ENCODE measurements at places on chromosomes 12 and 14.
A peak's percentile ranks its signal among the peaks of the same experiment; 100 is the strongest.

DNA sequence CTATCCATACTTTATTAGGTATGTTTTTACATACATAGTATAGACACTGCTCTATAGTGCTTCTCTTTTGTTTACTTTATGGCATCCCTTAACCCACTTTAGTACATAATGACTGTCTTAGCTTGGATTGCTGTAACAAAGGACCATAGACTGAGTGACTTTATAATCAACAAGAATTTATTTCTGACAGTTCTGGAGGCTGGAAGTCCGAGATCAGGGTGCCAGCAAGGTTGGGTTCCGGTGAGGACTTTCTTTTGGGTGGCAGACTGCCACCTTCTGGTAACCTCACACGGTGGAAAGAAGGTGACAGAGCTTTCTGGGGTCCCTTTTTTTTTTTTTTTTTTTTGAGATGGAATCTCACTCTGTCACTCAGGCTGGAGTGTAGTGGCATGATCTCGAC lies 48.6 kb upstream of the PPM1H start:
- no peak for DNase-seq

GRCh38 chr14:61122862-61123261 lies 141.8 kb downstream of the SLC38A6 start:
- no peak for DNase-seq

GRCh38 chr12:80293347-80293746 lies 150.7 kb upstream of the PTPRQ start:
- no peak for DNase-seq

DNA sequence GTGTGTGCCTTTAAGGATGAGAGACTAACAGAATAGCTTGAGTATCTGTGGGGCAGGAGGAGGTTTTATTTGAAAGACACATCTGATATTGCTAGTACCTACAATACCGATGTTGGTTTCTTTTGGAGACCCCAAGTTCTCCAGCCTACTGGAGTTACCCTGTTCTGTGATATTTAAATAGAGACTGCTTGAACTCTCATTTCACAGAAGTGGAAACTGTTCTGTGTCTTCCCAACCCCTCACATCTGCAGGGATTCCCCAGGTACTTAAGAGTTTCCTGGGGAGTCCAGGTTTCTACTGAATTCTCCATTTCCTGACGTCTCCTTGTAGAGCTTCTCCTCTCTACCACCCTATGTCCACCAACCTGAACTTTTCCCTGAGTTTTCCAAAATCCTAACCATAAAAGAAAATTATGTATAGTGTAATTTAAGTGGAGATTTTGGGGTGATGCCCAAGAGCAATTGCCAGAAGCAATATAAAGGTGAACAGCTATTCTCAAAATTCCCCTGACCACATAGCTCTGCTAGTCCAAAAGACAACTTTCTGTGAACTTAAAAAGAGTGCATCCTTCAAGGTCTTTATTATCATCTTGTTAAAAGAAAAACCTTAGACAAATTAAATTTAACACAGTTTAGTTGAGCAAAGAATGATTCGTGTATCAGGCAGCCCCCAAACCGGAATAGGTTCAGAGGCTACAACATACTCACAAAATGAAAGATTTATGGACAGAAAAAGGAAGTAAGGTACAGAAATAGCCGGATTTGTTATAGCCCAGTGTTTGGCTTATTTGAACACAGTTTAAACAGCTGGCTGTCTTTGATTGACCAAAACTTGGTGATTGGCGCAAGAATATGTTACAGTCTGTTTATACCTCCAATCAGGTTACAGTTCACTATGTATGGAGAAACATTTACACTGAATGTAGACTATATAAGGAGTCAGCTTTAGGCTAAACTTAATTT lies 373.4 kb downstream of the NUAK1 start:
- DNase-seq, result no peak

DNA sequence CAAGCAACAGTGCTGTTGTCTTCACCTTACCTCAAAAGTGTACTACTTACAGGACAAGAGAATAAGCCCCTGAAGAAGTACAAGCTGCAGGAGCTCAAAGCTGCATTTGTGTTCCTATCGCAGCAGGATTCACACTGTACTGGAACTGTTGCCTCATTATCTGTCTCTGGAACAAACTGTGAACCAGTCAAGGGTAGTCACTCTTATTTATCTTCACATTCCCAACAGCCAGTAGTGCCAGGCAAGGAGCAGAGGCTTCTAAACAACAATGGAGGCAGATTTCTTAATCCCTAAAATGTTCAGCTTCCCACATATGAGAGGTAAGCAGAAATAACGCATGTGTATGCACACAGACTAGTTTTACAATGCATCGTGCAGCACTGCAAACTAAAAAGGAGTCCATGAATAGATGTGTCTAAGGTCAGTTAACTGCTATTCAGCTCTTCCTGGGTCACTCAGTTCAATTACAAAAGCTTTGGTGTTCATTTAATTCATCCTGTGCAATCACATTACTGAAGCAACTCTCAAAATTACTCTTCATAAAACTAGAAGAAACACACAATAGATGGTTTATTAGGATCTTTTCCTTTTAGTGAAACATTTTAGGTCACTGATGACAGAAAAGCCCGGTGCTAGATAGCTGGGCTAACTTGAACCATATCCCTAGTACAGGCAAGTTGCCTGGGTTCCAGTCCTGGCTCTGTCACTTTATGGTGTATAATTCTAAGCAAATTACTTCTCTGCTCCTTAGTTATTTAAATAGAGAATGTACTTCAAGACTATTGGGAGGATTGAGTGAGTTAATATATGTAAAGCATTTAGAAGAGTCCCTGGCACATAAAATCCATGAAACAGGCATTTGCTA lies 2.7 kb downstream of the APPL2 start:
- DNase-seq, result no peak

- DNase-seq, result no peak
Observed at GRCh38 chr12:3445119-3445978, 45.7 kb upstream of the PRMT8 start.

GRCh38 chr12:31510034-31510433 lies 80.9 kb downstream of the DENND5B start:
- no peak for DNase-seq

GRCh38 chr14:99534863-99535262 lies 53.7 kb downstream of the CCNK start:
- no peak for DNase-seq

- DNase-seq, result no peak
Observed at GRCh38 chr12:8628731-8629130, 16.1 kb upstream of the AICDA start.

DNA sequence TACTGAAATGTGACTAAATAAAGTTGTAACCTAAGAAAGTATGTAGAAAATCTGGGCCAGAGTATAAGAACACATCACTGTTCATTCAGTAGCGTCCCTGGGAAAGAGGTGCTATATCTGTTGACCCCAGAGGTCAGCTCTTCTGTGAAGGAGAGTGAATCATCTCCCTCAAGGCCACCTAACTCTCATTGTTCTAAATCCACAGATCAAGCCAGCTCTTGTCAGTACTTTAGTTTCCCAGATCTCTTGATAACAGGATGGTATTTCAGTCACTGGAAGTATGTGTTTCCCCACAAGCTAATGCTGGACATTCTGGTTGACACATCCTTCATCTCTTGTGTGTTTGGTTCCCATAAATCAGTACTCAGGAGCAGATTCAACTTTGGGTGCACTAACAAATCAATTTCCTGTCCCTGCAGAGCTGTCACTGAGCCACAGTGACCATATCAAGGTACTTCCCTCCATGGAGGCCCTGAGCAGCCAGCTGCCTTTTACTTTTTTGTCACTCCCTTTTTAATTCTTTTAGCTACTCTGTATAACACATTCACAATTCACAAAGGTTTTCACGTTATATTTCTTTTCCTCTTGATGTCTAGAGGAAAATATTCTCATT lies 7.8 kb downstream of the KRT1 start:
- no peak for DNase-seq

DNA sequence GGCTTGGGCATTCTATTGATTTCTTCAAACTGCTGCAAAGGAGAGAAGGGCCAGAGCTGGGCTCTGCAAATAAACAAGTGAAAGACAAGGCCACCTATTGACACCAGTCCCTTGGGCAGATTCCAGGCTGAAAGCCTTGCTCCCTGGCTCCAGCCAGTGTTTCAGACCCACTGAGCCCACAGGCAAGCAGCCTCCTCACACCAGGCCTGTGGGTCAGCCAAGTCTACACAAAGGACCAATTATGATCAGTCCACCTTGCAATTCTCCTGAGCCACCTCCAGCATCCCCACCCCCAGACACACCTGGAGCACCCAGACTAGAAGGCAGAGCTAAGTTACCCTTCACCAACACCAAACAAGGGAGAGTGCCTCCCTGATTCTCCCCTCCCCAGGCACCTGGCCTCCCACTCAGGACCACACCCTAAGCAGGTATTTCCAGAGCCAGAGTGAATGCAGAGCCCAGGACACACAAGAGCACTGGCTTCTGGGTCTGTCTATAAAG lies 13.8 kb downstream of the ACTN1 start:
- no peak for DNase-seq

DNA sequence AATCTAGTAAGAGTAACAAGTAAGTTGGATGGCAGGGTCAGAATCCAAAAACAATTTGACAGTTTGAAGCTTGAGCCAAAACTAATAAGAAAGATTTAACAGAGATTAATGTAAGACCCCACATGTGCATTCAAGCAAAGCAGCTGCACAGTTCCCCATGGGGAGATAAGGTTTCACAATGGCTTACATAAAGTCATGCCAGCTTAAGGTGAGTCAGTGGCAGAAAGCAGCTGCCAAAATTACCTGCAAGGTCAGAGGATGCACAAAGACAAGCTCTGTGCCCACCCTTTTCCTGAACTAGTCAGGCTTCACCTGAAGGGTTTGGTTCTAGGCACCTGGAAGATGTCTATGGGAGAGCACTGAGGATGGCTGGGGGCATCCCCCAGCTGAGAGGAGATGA lies 36.6 kb upstream of the KRT77 start:
- DNase-seq, result no peak

DNA sequence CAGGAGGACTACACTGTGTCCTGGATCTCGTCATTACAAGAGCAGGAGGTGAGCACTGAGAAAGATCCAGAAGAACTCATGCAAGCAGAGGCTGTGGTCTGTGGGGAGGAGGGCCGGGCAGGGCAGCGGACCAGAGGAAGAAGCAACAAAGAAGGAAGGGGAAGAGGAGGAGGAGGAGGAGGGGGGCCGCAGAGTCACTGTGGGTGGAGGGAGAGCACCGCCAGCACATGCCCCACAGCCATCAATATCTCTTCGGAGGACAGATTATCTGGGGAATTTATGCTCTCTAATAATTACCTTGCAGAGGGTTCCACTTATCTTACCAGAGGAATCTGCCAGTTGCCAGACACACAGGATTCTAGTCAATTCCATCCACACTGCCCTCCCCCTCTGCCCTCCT lies 105.6 kb downstream of the DPF3 start:
- no peak for DNase-seq

DNA sequence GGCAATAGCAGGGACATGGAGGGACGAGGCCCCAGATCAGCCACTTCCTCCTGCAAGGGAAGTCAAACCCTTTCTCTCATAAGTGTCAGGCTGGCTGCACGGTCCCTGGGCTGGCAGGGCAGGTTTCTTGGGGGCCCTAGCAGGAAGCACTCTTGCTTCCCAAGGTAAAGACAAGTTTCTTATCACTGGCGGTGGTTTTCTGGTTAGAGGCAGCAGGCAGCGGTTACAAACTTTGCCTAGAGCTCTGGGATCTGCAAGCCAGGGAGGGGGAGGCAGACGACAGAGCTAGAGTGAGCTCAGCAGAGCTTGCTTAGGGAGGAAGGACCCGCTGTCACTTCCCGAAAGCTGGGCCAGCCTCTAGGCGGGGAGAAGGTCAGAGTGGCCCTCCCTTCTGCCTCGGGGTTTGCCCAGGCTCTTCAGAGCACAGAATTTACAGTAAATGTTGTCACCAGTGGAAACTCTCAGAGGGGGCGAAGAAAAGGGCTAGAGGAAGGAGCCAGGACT lies 20.4 kb downstream of the BATF start:
- peak; percentile 69 for DNase-seq

DNA sequence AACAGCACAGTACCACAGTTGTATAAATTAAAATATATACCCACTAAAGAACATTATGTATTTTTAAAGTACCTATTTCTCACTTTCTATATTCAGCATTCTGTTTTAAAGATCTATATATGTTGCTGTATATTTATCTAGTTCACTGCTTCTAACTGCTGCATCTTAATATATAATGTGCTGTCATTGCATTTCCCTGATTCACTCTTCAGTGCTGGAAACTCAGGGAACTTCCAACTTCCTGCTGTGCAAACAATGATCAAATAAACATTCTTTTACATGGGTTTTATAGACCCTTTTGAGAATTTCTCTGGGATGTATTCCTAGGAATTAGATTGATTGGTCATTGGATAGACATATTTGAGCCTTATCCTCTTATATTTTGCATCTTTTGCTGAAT lies 379.1 kb downstream of the APAF1 start:
- no peak for DNase-seq

DNA sequence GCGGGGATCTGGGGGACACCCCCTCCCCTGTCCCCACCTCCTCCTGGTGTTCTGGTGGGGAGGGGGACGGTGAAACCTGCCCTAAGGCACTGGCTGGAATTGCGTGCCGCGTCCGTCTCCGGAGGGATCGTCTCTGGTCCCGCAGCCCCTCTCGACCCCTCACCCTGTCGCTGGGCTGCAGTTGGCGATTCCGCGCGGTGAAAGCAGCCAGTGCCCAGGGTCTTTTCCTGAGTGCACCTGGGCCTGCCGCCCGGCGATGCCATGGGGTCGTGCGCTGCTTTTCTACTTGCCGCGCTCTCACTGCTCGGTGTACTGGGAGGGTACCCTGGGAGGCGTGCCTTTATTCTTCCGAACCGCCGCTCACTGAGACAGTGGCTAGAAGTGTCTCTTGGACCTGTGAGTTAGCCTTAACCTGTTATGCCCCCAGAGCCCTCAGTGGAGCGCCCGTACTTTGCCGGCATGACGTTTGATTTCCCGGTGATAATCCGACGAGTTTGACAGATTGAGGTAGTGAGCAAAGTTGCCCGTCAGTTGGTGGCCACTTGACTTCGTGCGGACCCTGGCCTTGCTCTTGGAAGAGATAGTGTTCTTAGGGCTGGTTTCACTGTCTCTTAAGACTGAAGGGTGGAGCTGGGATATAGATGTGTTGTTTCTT lies 788 bp downstream of the SFSWAP start:
- no peak for DNase-seq

DNA sequence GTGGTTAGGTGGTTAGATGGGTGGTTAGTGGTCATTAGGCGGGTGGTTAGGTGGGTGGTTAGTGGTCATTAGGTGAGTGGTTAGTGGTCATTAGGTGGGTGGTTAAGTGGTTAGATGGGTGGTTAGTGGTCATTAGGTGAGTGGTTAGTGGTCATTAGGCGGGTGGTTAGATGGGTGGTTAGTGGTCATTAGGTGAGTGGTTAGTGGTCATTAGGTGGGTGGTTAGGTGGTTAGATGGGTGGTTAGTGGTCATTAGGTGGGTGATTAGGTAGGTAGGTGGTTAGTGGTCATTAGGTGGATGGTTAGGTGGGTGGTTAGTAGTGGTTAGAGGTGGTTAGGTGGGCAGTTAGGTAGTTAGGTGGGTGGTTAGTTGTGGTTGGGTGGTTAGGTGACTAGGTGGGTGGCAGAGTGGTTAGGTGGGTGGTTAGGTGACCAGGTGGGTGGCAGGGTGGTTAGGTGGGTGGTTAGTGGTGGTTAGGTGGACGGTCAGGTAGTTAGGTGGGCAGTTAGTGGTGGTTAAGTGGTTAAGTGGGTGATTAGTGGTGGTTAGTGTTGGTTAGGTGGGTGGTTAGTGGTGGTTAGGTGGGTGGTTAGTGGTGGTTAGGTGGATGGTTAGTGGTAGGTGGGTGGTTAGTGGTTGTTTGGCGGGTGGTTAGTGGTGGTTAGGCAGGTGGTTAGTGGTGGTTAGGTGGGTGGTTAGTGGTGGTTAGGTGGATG lies 8.0 kb upstream of the TMEM119 start:
- DNase-seq, result no peak

- no peak for DNase-seq
Observed at GRCh38 chr14:64807551-64807950, 72.2 kb downstream of the SPTB start.

- DNase-seq, result no peak
Observed at GRCh38 chr12:124386059-124386458, 91.2 kb downstream of the RFLNA start.
